ENCODE measurements at places on chromosomes 1 and 21.

- peak; percentile 56 for DNase-seq
Observed at GRCh38 chr1:118145721-118146120, 39.3 kb downstream of the SPAG17 start.

- peak; percentile 86 for DNase-seq
Observed at GRCh38 chr1:98325646-98326440, 335.7 kb upstream of the SNX7 start.

DNA sequence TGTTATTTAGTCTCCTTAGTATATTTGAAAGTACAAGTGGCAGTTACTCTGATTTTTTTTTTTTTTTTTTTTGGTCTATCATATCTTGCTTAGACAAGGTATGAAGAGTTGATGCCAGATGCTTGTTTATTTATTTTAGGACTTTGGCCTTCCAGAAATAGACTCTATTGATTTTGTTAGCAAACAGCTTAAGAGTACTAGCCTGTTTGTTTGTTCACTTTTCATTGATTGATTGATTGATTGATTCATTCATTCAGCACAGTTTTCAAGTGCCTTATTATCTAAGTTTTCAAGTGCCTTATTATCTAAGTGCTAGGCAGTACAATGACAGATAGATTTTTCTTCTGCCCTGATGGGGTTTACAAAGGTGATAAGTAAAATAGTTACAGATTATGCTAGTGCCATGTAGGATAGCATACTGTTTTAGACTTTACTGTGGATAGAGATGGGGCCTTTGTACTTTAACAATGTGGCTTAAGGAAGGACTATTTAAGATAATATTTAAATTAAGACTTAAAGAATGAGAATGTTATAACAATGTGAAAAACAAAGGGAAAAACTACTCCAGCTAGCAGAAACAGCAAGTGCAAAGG lies 50.5 kb downstream of the MTF2 start:
- DNase-seq: no peak

DNA sequence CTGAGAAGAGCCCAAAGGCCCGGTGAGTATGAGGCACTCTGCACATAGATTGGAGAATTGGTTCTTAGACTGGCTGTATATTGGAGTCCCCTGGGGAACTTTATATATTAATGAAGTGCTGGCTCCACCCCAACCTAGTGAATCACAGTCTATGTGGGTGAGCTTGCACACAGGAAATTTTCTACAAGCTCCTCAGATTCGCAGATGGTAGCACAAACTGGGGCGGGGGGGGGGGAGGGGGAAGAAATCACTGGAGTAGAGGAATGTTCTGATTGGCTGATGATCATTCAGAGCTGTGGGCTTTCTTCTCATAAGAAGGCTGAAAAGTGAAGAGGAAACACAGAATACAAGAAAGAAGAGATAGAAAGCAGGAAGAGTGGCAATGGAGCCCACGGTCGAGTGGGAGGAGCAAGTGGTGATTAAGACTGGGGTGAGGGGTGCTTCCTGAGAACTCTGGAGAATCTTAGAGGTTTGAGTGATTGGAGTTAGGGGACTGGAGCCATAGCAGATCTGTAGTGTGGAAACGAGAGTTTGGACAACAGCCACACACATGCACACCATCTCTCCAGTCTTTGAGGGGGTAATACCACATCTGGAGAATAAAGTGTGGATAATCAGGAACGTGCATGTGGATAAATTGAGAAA lies 465.9 kb upstream of the DAB1 start:
- no peak for DNase-seq

GRCh38 chr1:110047463-110047862 lies 13.0 kb downstream of the STRIP1 start:
- DNase-seq: no peak

GRCh38 chr1:17168091-17168876 lies 36.6 kb upstream of the PADI1 start:
- DNase-seq: peak; percentile 88

DNA sequence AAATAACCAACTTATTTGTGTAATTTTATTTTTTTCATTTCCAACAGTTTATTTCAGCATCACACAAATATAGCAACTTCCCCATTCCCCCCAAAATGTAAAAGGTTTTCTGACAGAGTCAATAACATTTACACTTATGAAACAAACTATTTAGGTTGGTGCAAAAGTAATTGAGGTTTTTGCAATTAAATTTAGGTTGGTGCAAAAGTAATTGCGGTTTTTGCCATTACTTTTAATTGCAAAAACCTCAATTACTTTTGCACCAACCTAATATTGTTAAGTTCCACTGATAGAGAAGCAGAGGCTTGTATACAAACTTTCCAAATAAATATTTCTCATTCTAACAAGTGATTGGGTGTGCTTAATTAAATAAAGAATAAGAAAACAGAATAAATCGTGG lies 270.9 kb upstream of the DUSP10 start:
- DNase-seq: no peak

DNA sequence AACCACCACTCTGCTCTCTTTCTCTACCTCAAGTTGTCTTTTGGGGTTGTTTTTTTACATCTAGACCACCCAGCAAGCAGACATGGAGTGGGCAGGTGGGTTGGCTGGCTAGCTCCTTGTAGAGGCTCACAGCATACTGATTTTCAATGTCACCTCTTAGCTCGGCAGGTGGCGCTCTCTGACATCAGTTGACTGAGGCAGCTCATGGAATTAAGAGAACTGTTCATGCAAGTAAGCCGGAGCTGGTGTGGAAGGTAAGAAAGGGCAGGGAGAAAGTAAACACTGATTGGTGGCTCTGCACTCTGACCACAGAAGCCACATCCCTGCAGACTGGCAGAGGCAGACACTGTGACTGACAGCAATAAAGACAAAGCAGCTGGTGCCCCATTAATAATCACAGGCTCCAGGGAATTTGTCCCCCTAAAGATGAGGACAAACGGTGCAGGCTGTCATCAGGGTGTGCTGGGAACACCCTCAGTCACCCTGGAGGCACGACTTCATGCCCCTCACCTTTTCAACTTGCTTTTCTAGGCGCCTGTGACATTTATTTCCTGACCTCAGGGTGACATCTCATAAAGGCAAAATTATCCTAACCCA lies 226.8 kb downstream of the LMX1A start:
- DNase-seq: peak; percentile 9

DNA sequence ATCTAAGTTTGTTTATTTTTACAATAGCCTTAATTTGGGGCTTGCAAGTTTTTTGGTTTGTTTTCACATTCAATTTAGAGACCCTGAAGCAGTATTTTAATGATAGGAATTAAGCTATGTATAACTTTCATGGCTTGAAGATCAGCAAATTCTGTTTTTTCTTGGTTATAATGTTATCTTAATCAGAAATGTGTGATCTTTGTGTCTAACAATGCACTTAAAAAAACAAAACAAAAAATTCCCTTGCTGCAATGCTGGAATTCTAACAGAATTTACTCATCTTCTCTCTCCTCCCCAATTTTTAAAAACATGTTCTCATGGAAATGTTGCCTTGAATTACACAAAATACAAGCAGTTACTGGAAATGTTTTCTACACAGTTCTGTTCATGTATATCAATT lies 113.1 kb downstream of the OLFML2B start:
- DNase-seq: peak; percentile 31

DNA sequence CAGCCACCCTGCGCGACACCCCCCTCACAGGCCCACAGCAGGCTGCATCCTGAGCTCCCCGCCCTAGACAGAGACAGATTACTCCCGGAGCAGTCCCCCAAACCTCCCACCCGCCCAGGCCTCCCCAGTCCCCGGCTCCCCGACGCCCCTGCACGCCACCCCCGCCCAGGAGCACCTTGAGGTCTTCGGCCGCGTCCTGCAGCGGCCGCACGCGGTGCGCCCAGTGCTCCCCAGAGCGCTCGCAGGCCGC lies 731 bp downstream of the TRIM11 start:
- peak; percentile 17 for DNase-seq

GRCh38 chr1:28354121-28354520 lies 15.4 kb upstream of the PHACTR4 start:
- DNase-seq: peak; percentile 69

DNA sequence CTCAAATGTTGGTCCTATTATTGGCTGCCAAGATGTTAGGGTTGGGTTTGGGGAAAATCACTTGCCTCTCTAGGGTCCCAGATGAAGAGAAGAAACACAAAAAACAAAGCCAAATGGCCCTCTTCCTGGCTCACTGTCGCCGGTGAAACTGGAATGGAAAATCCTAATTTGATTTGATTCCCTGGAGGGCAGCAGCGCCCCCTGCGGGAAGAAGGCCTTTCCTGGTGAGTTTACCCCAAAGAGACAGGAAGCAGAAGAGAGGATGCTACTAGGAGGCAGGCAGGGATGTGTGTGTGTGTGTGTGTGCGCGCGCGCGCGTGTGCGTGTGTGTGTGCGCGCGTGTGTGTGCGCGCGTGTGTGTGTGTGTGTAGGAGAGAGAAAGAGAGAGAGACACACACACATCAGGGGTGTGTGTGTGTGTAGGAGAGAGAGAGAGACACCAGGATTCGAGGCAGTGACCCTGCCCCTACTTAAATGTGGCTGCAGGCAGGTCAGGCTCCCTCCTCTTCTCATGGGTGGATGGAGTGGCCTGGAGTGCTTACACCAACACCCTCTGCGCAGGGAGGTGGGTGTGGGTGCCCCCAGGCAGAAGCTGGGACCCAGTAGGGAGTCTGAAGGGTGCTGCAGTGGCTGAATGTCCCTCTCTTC lies 3.1 kb upstream of the SELENON start:
- peak; percentile 77 for DNase-seq

- DNase-seq: no peak
Observed at GRCh38 chr1:246152986-246153431, 354.1 kb downstream of the SMYD3 start.

GRCh38 chr1:6635161-6635909 lies 10.7 kb downstream of the THAP3 start:
- DNase-seq: no peak

GRCh38 chr1:158147869-158148268 lies 32.8 kb upstream of the CD1D start:
- DNase-seq: no peak

DNA sequence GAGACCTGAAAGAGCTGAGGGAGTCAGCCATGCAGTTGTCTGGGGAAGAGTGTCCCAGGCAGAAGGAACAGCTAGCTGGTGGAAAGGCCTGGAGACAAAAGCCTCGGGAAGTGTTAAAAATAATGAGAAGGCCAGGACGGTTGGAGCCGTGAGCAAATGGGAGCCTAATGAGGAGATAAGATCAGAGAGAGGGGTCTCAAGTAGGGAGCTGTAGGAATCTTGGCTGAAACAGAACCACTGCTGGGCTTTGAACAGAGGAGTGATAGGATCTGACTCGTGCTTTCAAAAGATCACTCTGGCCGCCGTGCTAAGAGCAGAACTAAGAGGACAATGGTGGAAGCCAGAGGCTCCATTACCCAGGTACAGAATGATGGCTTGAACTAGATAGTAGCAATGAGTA lies 1.9 kb upstream of the FOXJ3 start:
- DNase-seq: no peak

DNA sequence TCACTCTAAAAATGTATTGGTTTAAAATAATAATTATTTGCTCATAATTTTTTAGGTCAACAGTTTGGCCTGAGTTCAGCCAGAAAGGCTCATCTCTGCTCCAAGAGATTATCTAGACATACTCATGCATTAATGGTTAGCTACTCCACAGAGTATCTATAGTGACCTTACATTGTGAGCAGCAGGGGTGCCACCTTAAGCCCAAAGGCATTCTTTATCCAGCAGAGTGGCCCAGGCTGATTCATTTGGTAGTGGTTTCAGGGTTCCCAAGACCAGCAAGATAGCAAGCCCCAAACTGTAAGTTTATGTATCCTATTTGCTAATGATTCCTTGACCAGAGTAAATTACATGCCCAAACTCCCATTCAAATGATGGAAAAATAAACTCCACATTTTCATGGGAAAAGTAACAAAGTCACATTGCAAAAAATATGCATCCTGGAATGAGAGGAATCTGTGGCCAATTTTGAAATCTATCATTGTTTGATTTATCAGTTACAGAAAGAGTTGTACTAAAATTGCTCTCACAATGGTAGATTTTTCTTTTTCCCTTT lies 182.6 kb upstream of the KCNK2 start:
- peak; percentile 52 for DNase-seq

GRCh38 chr1:215484171-215484939 lies 82.7 kb upstream of the KCTD3 start:
- peak; percentile 24 for DNase-seq

GRCh38 chr1:180927841-180928240 lies 15.1 kb downstream of the KIAA1614 start:
- peak; percentile 19 for DNase-seq

GRCh38 chr1:177703888-177704446 lies 265.9 kb downstream of the SEC16B start:
- no peak for DNase-seq

DNA sequence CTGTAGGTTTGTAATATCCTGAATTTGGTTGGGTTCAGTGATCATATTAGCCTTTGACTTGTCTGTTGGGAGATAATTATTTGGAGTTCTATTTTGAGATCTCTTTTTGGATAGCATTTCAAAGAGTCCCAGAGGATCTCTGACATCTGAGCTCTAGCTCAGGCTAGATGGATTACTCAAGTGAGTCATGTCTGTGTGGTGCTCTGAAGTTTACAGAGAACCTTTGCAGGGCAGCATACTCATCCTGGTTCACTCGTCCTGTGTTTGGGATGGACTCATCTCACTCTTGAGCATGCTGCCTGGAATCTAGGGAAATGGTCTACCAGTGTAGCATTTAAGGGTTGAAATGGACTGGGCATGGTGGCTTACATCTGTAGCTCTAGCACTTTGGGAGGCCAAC lies 29.4 kb upstream of the BMP8A start:
- DNase-seq: peak; percentile 87

- no peak for DNase-seq
Observed at GRCh38 chr1:101440485-101440884, 203.7 kb downstream of the S1PR1 start.

DNA sequence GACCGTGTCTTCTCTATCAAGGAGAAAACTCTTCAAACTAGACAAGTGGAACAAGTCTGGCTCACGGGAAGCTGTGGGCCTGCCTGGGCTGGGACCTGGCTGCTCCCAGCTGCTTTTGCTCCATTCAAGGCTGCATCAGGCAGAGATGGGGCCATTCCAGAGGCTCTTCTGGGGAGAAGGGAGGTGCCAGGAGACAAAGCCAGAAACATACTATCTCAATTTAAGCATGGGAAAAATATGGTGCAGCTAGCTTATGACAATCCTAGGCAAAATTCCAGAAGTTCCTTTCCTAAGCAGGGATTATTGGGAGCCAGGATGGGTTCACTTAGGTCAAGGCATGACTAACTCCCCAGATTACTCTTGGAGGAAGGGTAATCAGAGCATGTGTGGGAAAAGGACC lies 90.8 kb upstream of the SLC2A1 start:
- peak; percentile 33 for DNase-seq

DNA sequence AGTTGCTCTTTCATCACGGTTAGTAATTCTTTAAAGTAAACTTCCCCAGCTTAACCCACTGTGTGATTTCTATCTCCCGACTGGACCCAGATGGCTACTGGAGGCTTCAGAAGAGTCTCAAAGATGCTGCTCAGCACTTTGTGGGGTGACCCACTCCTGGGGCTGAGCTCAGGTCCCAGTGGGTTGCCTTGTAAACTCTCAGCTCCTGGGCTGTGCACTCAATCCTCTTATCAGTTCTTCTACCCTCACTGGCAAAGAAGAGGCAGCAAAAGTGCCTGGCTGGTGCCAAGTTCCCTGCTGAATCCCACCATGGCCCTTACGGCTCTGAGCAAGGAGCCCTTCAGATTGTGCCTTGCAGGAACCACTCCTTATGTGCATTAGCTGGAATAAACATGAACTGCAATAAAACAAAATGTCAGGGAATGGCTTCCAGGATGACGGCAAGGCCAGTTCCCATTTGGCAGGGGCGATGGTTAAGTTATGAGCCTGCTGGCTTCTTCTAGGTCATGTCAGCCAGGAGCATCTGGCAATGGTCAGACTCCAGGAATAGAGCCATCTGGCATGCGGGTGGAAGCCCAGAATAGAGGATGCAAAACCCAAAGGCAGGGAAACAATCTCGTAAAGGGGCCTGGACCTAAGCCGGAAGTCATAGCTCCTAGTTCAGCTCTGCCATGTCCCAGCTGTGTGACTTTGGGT lies 6.8 kb downstream of the MYOC start:
- no peak for DNase-seq

Measured in IMR-90 (cell line).